ENCODE measurements at places on chromosomes 3 and 15. TPM values are rescaled to one million over a fixed set of nuclear protein-coding genes. Genes with fewer than 3 reads are reported as not detected.

- DNase-seq, result no peak
Measured at GRCh38 chr3:107675233-107675900, 152.6 kb downstream of the BBX start.

DNA sequence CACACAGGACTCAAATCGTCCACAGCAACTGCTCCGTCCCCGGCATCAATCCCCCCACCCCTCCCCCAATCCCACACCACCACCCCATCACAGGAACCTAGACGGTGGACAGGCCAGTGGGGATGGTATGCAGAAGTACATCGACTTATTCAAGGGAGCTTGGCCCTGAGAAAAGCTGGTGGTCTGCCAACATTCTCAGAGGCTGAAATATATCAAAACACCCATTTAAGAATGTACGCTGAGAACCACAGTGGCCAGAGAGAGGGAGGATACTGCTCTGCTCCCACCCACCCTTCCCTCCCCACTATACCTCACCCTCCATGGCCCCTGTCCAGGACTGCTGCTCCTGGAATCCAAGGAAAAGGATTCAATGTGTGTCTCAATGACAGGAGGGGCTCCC is 12.4 kb upstream of the USP3 start:
- DNase-seq, result no peak

- DNase-seq, result no peak
Measured at GRCh38 chr3:11514191-11514821, 129.4 kb downstream of the VGLL4 start.

DNA sequence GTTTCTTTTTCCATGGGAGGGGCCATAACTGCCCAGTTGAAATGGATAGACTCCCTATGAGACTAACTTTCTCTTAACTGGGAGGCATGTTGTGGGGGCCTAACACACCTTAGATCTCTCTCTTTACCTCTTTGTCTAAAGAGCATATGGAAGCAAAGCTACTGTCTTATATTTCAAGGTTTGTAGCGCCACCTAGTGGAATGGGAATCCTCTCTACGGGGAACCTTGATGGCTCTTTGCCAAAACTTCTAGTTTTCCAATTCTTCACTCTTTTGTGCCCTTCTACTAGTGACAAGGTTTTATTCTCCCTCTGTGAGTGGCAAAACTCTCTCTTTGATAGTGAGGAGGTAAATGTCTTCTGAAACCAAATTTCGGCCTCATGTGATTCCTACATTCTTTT is 1030.4 kb upstream of the CADM2 start:
- no peak for DNase-seq

The GRM7 gene
- total RNA-seq, result 0.86 TPM

The CHRM5 gene
- not detected for total RNA-seq

The C2CD4A gene
- 0.18 TPM for total RNA-seq
